Omental fat pad (tissue), 4 donors: ENCODE measurements at places on chromosomes 16 and 17.

- no peak for DNase-seq
These were observed 119.9 kb upstream of the IRX6 start for GRCh38 chr16:55204069-55204468.

DNA sequence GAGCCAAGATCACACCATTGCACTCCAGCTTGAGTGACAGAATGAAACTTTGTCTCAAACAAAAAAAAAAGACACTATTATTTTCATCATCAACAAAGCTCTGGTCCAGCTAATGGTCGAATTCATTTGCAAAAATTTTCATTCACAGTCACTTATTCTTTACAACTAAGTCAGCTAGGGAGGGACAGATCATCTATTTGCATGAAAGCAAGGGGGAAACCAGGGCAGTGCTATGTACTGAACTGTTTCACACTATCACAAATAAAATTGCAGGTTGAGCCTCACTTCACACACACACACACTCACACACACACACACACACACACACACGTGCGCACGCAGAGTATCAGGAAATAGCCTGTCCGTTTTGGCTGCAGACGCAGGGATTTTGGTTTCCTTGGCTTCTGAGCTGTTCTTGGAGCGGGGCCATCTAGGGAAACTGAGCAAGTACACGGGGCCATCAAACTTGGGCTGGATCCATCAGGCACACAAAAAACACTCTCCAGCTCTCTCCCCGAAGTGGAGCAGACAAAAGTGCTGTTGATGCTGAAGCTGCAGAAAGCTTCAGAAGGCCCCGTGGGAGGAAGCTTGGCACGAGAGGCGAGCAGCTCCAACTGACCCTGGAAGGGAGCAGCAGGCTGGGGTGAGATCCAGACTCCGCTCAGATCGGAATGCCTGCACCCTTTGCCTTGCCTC is 44.3 kb upstream of the HELZ start:
- DNase-seq, result no peak

- DNase-seq, result no peak
These were observed 24.8 kb downstream of the MAP1LC3B start for GRCh38 chr16:87416826-87417527.

- DNase-seq, result no peak
These were observed 155.9 kb upstream of the MYOCD start for GRCh38 chr17:12509801-12510200.

- DNase-seq, result no peak
These were observed 3.6 kb upstream of the ITGA3 start for GRCh38 chr17:50052241-50052796.

DNA sequence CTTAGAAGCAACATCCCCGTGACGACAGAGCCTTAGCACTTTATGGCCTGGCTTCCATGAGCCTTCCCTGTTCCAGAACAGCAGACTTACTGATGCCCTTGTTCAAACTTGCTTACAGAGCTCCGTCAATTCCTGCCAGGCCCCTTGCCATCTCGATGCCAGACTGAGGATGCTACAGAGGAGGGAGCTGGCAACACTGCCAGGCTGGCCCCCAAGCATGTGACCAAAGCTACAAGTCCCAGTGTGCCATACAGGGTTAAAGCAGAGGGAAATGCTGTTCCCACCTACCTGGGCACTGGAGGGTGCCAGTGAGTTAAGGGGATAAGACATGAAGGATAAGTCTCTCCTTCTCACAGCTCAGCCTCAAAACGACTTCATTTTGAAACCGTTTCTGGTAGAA is 33.5 kb upstream of the SREBF1 start:
- DNase-seq, result no peak

- no peak for DNase-seq
These were observed 336.4 kb downstream of the SEC14L1 start for GRCh38 chr17:77476931-77477805.
